Stromal cell of bone marrow (primary cell): ENCODE measurements at places on chromosomes 16 and 17.

GRCh38 chr16:65793781-65794180 lies 572.7 kb upstream of the CDH5 start:
- DNase-seq: no peak

- DNase-seq: peak; percentile 64
Measured at GRCh38 chr17:41917192-41917591, 1.6 kb downstream of the ACLY start.

GRCh38 chr16:2443555-2443954 lies 14.3 kb downstream of the CCNF start:
- DNase-seq: no peak

- DNase-seq: no peak
Measured at GRCh38 chr16:8721336-8722024, 47.1 kb downstream of the ABAT start.

- DNase-seq: no peak
Measured at GRCh38 chr16:58923094-58923493, 189.0 kb upstream of the GOT2 start.

DNA sequence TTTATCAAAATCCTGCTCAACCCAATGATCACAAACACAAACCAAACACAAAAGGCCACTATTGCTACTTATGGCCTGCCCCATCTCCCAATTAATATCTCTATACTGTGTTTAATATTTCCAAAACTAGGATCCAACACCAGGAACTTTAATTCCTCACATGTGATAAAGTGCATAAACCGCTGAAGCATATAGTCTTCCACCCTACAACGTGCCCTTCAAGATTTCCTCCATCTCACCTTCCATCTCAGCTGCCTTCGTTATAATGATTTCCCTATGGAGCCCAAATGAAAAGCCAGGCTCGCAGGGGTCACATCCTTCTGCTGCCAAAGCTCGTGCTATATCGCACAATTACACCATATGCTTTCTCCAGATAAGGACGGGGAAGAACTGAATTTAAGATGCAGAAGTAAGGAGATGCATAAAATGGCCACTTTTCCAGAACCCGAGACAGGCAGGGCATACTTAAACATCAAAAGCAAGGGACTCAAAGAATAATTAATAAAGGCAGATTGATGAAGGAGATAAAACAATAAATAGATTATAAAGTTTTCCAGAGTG lies 1.8 kb downstream of the MYH10 start:
- no peak for DNase-seq

GRCh38 chr16:57145046-57146021 lies 40.5 kb downstream of the PSME3IP1 start:
- no peak for DNase-seq

DNA sequence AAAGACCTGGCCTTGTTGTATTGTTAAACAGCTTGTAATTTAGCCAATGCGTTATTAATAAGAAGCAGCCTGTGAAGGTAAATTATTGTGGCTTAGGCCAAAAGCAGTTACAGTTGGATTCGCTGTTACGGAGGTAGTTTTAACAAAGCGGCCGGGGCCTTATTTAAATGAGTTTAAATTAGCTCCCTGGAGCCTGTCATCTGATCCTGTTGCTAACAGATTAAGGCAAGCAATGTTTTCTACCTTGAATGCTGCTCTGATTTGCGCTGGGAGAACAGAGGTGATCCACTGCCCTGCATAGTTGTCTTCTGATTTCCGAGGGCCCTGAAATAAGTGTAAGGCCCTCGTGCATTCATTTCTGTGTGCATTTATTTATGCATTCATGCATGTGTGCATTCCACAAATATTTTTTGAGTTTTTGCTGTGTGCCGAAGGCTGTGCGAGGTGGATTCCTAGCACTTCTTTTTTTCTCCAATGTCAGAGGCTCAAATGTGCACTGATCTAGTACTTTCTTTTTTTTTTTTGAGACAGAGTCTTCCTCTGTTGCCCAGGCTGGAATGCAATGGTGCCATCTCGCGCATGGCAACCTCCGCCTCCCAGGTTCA lies 10.9 kb downstream of the SEC14L5 start:
- DNase-seq: no peak

GRCh38 chr16:89142474-89143195 lies 28.9 kb upstream of the CDH15 start:
- DNase-seq: no peak
